ENCODE measurements at places on chromosomes 3 and 15. TPM values are rescaled to one million over a fixed set of nuclear protein-coding genes. Genes with fewer than 3 reads are reported as not detected.

The FRMD5 gene
- total RNA-seq: not detected

The ARL14 gene
- not detected for total RNA-seq

The C3orf49 gene
- not detected for total RNA-seq

The GABRR3 gene
- not detected for total RNA-seq

The AMT gene
- 13.9 TPM for total RNA-seq

The CD96 gene
- 2.4 TPM for total RNA-seq

The SCAP gene
- total RNA-seq: 86.8 TPM

The ARGFX gene
- total RNA-seq: not detected

The LAMB2 gene
- total RNA-seq: 871 TPM

The C3orf20 gene
- total RNA-seq: 0.09 TPM

The BNC1 gene
- 0.31 TPM for total RNA-seq

The KNG1 gene
- total RNA-seq: 0.46 TPM

DNA sequence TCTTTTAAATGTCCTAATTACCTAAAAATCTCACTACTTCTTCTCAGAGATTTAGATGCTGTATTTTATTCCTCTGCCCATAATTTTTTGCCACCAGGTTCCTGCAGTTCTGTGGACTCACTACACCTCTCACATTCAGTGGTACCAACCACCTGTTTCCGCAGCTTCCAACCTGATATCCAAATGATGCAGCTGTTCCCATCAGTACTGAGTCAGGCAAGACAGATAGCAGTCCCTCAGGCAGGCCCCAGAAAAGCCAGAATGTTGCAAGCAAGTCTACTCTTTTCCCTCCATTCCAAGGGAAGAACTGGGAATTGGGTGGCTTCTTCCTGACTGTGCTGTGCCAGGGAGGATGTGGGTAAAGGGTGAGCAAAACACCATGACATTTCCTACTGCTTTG is 39.0 kb downstream of the MNS1 start:
- H3K4me3 ChIP-seq: no peak overlapping the region
- no peaks in the 10 kb centered on the region for H3K27me3 ChIP-seq
- no peak for DNase-seq
- H3K36me3 ChIP-seq: no peaks in the 10 kb centered on the region
- H3K27ac ChIP-seq: no peak overlapping the region

DNA sequence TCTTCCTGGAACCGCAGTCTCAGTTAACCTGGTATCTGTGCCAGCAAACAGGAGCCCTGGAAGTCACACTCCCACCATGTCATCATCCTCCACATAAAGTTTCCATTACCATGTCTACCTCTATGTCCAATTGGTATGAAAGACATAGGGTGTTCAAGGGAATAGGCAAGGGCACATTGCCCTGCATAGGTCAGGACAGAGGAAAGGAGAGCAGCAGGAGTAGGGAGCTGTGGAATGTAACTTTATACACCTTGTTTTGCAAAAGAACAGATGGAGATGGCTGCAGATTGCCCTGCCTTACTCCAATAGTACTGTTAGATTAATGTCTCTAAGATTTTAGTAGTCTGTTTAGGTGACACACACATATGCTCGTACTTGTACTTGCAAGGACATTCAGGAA is 1056.4 kb downstream of the NTRK3 start:
- no peak overlapping the region for H3K27ac ChIP-seq
- H3K36me3 ChIP-seq: no peaks in the 10 kb centered on the region
- no peaks in the 10 kb centered on the region for H3K27me3 ChIP-seq
- DNase-seq: no peak
- H3K4me1 ChIP-seq: no peaks in the 10 kb centered on the region

DNA sequence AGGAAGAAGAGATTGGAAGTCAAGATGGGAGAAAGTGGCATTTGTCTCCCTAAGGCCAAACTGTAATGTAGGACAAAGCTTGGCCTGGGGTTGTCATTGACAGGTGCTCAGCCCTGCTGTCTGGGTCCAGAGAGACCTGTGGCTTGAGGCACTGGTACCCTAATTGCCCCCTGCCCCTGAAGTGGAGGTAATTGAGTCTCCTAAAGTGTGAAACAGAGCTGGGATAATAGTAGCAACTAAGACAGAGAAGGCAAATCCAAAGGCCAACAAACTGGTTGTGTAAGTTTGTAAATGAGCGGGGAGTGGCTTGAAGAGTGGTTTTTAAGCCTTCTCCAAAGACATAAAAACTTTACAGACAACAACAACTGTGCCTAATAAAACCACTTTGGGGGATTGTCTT is 264.2 kb upstream of the ROPN1 start:
- no peak overlapping the region for H3K27ac ChIP-seq
- H3K4me3 ChIP-seq: no peak overlapping the region
- H3K4me1 ChIP-seq: peaks cover 12% of the 10 kb centered on the region
- H3K36me3 ChIP-seq: no peaks in the 10 kb centered on the region
- H3K27me3 ChIP-seq: no peaks in the 10 kb centered on the region
- DNase-seq: no peak

DNA sequence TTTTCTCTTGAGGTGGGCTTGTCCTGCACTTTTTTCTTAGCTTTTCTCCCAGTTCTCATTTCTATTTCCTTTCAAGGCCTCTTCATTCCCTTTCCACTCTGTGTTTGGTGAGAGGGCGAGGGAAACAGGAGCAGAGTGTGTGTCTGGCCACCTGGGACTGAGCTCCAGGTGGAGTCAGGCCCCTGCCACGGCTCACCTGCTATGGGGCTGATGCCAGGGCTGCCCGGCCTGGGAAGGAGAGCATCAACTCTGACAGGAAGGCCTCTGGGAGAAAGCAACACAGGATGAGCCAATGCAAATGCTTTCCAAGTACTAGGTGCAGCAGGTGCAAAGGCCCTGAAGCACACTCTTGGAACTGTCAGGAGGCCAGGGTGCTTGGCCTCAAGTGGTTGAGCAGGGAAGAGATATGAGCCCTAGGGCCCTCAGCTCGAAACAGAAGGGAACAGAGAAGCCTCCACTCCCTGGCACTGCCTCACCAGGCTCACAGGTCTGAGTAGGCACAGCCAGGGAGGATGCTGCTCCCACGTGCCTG is 27.3 kb upstream of the DUSP7 start:
- no peaks in the 10 kb centered on the region for H3K27me3 ChIP-seq
- peaks cover 23% of the 10 kb centered on the region for H3K4me1 ChIP-seq
- no peak for DNase-seq
- H3K36me3 ChIP-seq: no peaks in the 10 kb centered on the region

DNA sequence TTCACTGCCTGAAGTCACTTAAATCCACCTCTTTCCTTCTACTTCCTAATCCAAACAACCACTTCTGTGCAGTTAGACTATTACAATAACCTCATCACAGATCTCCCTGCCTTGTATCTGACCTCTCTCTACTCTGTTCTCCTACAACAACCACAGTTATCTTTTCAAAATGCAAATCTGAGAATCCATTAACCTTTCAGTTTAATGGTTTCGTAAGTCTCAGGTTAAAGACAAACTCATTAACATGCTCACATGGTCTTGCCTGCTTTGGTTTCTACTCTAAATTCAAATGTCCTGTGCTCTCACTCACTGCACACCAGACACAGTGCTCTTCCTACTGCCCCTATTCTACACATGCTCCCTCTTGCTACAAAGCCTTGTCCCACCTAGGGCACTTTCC is 406.5 kb upstream of the THBS1 start:
- H3K4me3 ChIP-seq: no peak overlapping the region
- H3K27me3 ChIP-seq: no peaks in the 10 kb centered on the region
- peaks cover 5% of the 10 kb centered on the region for H3K4me1 ChIP-seq
- H3K27ac ChIP-seq: no peak overlapping the region

GRCh38 chr3:71580636-71581456 is 2.7 kb downstream of the FOXP1 start:
- H3K36me3 ChIP-seq: no peaks in the 10 kb centered on the region
- no peaks in the 10 kb centered on the region for H3K27me3 ChIP-seq
- DNase-seq: no peak
- peak overlapping the region; percentile 97 for H3K27ac ChIP-seq
- H3K4me1 ChIP-seq: peaks cover 26% of the 10 kb centered on the region

DNA sequence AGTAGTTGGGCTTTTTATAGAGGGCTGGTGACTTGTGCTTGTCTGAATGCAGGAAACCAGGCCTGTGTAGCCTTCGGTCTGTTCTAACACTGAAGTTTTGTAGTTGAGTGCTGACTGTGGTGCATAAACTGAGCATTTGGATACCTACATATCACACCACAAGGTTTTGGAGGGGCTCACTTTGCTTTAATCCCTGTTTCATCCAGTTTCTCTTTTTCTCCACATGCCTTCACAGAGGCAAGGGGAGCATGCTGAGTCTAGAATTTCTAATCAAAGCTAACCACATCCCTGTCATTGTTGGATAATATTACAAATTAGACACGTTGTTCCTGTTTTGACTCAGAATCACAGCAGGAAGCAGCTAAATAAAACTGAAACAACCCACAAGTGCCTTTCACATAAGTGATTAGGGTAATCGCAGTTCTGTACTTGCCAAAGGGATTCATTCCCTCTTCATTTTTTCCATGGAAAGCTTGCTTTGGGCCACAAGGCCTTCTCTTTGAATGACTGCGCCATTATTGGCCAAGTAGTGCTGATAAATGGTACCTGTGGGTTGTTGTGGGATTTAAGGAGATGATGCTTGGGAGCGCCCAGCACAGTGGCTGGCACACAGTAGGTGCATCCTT is 48.9 kb downstream of the TGFBR2 start:
- H3K27ac ChIP-seq: peak overlapping the region; percentile 20
- DNase-seq: no peak
- H3K4me1 ChIP-seq: peaks cover 63% of the 10 kb centered on the region
- H3K27me3 ChIP-seq: no peaks in the 10 kb centered on the region
- no peak overlapping the region for H3K4me3 ChIP-seq

DNA sequence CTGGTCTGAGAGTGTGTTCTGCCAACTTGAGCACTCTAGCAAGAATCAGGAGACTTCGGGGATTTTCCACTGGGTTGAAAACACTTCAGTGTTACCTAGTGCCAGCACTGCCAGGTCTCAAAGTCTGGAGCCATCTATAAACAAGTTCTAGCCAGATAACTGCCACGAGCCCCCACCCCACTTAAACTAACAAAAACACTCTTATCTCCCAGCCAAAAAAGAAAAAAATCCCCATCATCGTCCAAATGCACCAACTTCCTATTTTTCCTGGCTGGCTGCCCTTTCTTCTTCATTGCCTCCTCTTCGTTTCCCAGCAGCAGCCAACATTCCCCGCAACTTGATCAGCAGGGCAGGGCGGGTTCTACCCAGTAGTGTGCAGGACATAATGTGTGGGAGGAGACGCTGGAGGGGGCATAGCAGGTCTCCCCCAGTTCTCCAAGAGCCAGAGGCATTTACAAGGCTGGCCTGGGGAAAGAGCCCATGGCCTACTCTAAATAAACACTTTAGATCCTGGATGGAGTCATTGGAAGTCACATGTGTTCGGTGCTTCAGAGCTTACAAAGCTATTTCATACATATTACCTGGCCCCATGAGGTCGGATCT is 29.5 kb downstream of the C2CD4B start:
- no peak overlapping the region for H3K4me3 ChIP-seq
- H3K4me1 ChIP-seq: peaks cover 7% of the 10 kb centered on the region
- peak; percentile 65 for DNase-seq
- no peaks in the 10 kb centered on the region for H3K27me3 ChIP-seq

- no peaks in the 10 kb centered on the region for H3K4me1 ChIP-seq
- H3K4me3 ChIP-seq: no peak overlapping the region
- H3K27ac ChIP-seq: no peak overlapping the region
- no peaks in the 10 kb centered on the region for H3K27me3 ChIP-seq
- no peaks in the 10 kb centered on the region for H3K36me3 ChIP-seq
- no peak for DNase-seq
These were observed 173.4 kb downstream of the SERPINI1 start for GRCh38 chr3:167908746-167909503.

DNA sequence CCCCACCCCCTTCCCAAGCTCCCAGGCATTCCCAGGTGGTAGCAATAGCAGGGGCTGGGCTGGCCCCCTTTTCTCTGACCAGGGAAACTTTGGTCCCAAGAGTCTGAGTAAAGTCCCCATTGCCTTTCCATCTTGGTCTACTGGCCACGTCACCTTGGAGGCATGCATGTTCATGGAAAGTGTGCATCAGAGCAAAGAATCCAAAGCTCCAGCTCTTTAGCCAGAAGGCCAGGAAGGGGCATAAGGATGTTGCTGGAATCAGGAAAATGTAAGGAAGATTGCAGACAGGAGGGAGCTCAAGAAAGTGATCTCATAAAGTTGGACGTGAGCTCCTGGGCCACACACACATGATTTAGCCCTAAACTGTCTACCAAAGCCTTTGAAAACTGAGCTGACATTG is 63.6 kb downstream of the KBTBD12 start:
- no peak overlapping the region for H3K4me3 ChIP-seq
- DNase-seq: no peak
- H3K27me3 ChIP-seq: no peaks in the 10 kb centered on the region
- H3K27ac ChIP-seq: no peak overlapping the region
- no peaks in the 10 kb centered on the region for H3K4me1 ChIP-seq

DNA sequence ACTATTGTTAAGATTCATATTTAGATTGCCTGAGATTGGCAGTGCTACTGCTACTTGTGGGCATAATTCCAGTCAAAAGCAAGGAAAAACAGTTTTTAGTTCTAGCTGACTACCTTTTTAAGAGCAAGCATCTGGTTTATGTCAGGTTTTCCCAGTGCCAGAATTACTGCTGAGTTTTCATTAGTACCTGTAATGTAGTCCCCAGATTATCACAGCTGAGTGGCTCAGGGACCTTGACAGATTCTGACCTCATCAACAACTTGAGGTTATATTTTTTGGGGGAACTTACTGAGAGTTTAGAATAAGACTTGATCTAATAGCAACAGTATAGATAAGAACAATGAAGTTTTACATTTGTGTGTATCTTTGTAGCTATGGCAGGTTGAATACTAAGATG is 31.0 kb downstream of the NXPE3 start:
- no peak for DNase-seq
- peak overlapping the region; percentile 74 for H3K27ac ChIP-seq
- H3K4me1 ChIP-seq: peaks cover 23% of the 10 kb centered on the region
- no peaks in the 10 kb centered on the region for H3K36me3 ChIP-seq

DNA sequence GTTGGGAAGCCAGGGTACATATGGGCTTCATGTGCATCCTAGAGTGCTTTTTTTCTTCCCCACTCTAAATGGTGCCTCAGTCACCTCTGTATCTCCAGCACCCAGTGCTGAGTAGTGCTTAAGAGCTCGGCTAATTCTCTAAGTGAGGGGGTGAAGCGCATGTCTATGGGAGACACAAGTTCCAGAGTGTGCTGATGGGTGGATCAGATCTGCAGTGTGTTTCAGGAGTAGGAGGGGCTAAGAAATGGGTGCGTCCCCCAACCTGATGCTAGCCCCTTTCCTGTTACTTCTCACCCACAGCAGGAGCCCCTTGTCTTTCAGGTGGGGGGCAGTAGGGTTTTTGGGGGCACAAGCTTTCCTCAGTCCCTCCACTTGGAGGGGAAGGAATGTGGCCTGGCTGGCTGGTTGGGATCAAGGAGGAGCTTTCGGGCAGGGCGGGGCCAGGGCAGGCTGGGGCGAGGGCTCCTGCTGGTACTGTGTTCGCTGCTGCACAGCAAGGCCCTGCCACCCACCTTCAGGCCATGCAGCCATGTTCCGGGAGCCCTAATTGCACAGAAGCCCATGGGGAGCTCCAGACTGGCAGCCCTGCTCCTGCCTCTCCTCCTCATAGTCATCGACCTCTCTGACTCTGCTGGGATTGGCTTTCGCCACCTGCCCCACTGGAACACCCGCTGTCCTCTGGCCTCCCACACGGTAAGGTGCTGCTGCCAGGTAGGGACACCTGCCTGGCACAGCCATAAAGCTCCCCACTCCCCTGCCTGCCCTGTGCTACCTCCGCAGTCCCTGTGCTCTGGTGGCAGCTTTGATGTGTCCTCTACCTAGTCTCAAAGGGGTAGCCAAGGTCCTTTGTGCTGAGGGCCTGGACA is at the start of gene IL17RE:
Gene IL17RE, plus strand, starts transcription at position 477 of the 866 bp plus-strand sequence. Its CDS starts 85 bp downstream, at position 562.
- H3K27ac ChIP-seq: peak within 1 kb of the TSS; percentile 80
- DNase-seq: peak; percentile 75
- peaks cover 5% of the 10 kb centered on the region for H3K36me3 ChIP-seq
- peaks cover 7% of the 10 kb centered on the region for H3K4me1 ChIP-seq

- no peaks in the 10 kb centered on the region for H3K36me3 ChIP-seq
- no peaks in the 10 kb centered on the region for H3K27me3 ChIP-seq
- DNase-seq: no peak
- peaks cover 34% of the 10 kb centered on the region for H3K4me1 ChIP-seq
These were observed 216.1 kb downstream of the SLCO3A1 start for GRCh38 chr15:92069308-92070250.
